ENCODE measurements at places on chromosomes 16 and 17. TPM values are rescaled to one million over a fixed set of nuclear protein-coding genes. Genes with fewer than 3 reads are reported as not detected.

KCNH6 gene
- 0.59 TPM for total RNA-seq

GNPTG gene
- total RNA-seq = 28.0 TPM

MT3 gene
- total RNA-seq = 0.41 TPM

KRT20 gene
- not detected for total RNA-seq

PDILT gene
- total RNA-seq = not detected

NPIPB13 gene
- 0.70 TPM for total RNA-seq

UMOD gene
- 3.1 TPM for total RNA-seq

RASL10B gene
- 3.1 TPM for total RNA-seq

TK1 gene
- 4.2 TPM for total RNA-seq

PGAP6 gene
- 56.9 TPM for total RNA-seq

ADAD2 gene
- total RNA-seq = 0.19 TPM

AIPL1 gene
- not detected for total RNA-seq

MYH11 gene
- total RNA-seq = 4.1 TPM

SCRN2 gene
- total RNA-seq = 12.6 TPM

GRCh38 chr17:48576479-48577309 lies 1.5 kb downstream of the HOXB4 start:
- no peak for DNase-seq

- peak; percentile 73 for DNase-seq
Measured at GRCh38 chr16:89697161-89697615, 4.3 kb downstream of the SPATA2L start.

DNA sequence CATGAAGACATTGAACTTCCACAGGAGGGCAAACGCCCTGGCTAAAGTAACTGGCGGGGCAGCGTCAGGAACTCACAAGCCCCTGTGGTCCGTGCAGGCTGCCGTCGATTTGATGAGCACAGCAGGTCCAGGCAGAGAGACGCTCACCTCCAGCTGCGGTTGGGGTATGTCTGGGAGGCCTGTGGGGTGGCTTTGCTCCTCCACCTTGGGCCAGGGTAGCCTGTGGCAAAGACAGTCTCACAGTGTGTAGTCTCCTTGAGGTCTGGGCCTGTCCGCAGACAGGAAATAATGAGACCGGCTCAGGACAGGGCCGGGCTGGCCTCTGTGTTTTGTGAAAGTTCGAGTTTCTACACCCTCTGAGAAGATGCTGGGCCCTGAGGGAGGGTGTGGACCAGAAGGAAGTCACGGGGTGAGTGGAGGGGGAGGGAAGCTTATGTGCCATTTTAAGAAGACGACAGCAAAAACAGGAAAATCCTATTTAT lies 103.3 kb downstream of the METRNL start:
- no peak for DNase-seq

- no peak for DNase-seq
Measured at GRCh38 chr17:21345236-21345635, 30.9 kb upstream of the KCNJ12 start.

GRCh38 chr17:37507111-37507510 lies 17.4 kb downstream of the DUSP14 start:
- no peak for DNase-seq

DNA sequence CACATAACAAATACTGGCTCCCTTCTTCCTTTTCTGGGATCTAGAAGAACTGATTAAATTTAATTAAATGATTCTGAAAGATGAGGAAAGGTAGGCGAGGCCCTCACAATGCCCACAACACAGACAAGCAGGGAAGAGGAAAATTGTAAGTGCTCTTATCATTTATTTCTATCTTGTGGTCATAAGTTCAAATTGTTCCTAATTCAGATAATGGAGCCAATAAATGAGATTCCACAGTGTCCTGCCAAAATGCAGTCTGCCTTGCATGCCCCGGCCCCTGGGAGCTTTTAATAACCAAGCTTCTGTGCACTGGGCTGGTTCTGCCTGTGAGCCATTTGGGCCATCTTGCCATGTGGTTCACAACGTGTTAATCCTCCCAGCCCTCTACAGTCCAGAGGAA lies 97.0 kb downstream of the CMC2 start:
- DNase-seq = no peak

- no peak for DNase-seq
Measured at GRCh38 chr17:13584701-13585080, 17.0 kb downstream of the HS3ST3A1 start.

- DNase-seq = no peak
Measured at GRCh38 chr17:73773702-73774101, 129.5 kb upstream of the SDK2 start.

DNA sequence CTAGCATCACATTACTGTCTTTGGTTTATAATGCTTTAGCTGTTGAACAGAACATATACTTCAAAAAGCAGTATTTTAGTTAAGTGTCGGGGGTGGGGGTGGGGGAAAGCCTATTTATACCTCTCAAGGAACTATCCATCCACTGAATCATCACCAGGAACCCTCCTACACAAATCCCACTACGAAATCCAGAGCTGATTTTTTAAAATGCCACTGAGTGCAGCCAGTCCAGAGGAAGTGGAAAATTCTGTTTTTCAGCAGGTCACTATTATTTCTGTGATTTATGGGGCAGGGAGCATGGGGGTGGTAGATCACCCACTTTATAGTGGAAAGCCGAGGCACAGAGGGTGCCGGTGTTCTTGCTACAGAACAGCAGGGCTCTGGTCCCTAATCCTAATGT lies 284.1 kb downstream of the SOX9 start:
- DNase-seq = no peak

- peak; percentile 48 for DNase-seq
Measured at GRCh38 chr17:17737961-17738894, 57.0 kb downstream of the RAI1 start.

DNA sequence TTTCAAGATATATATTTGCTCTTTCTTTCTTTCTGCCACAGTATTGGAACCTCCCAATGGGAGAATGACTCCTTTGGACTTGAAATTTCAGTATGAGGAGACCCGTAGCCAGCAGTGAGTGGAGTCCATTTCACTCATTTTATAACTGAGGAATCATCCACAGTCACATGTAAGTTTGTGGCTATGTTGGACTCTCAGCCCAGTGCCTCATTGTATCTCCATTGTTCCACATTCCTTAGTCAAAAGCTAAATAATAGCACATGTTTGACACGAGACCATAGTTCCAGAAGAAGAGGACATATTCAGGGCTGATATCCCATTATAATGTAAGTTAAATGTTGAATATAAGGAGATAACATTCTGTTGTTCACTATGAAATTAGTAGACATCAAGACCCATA lies 12.7 kb upstream of the SPAG9 start:
- DNase-seq = no peak

- DNase-seq = no peak
Measured at GRCh38 chr16:17193566-17194100, 277.1 kb downstream of the XYLT1 start.

GRCh38 chr17:4475001-4475400 lies 23.7 kb upstream of the SPNS2 start:
- no peak for DNase-seq

- no peak for DNase-seq
Measured at GRCh38 chr16:7333180-7333725, 608 bp downstream of the RBFOX1 start.

- DNase-seq = no peak
Measured at GRCh38 chr17:2230877-2231276, 72.7 kb downstream of the SMG6 start.

- no peak for DNase-seq
Measured at GRCh38 chr17:73281928-73282327, 20.2 kb upstream of the CPSF4L start.

DNA sequence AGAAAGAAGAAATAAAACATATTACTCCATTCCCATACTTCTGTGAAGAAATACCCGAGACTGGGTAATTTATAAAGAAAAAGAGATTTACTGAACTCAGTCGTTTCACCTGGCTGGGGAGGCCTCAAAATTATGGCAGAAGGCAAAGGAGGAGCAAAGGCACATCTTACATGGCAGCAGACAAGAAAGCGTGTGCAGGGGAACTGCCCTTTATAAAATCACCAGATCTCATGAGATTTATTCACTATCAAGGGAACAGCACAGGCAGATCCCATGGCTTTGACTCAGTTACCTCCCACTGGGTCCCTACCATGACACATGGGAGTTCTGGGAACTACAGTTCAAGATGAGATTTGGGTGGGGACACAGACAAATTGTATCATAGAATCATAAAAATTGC lies 365.4 kb downstream of the WWOX start:
- DNase-seq = no peak

DNA sequence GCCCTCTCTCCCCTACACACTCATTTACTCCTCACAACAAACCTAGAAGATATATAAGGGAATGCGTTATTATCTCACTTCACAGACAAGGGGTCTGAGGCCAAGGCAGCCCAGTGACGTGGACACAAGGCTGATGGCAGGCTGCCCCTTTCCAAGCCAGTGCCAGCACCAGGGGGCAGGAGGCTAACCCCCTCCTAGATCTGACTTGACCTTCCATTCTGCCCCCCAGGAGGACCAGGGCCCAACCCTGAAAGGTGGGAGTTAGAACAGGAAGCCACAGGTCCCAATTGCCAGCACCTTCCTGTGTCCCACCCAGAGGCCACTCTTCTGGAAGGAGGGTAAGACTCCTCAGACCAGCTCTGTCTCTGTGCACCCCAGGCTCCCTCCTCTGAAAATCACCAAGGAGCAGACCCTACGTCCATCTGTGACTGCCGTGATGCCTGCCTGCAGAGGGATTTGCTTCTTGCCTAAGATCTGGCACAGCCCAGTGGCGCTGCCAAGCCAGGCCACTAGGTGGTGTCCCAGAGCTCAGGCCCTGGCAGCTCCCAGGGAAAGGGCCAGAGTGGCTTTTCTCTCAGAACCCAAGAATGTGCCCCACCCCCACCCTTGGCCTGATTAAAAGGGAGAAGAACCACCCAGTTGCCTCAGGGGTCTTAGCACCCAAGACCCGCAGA lies 42.4 kb upstream of the MRPS23 start:
- peak; percentile 93 for DNase-seq

GRCh38 chr17:56230660-56231059 lies 77.4 kb downstream of the ANKFN1 start:
- DNase-seq = no peak

- DNase-seq = no peak
Measured at GRCh38 chr16:28873543-28874201, 4.6 kb upstream of the ATP2A1 start.

GRCh38 chr16:87930456-87930855 lies 5.9 kb downstream of the CA5A start:
- DNase-seq = no peak

GRCh38 chr16:2054543-2055245 lies 6.9 kb downstream of the TSC2 start:
- peak; percentile 90 for DNase-seq

DNA sequence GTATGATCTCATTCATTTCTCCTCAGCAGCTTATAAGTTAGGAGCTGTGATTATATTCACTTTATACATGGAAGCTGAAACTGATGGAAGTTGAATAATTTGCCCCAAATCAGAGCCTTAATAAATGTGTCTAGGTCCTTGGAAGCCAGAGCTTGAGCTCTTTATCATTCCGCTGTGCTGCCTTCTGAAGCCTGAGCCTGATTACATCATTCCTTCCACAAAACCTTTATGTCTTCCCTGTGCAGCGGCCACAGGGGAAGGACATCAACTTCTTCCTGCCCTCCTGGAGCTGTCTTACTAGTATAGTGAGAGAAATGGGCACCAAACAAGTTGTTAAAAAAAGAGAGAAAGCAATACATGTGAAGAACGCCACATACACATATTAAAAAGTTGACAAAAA lies 6.8 kb downstream of the TNRC6C start:
- DNase-seq = no peak

GRCh38 chr17:82031303-82031884 lies at the start of gene RAC3:
TSS of gene RAC3 (plus strand) at chr17:82031678. CDS start at chr17:82031762, 84 bp downstream.
- no peak for DNase-seq

DNA sequence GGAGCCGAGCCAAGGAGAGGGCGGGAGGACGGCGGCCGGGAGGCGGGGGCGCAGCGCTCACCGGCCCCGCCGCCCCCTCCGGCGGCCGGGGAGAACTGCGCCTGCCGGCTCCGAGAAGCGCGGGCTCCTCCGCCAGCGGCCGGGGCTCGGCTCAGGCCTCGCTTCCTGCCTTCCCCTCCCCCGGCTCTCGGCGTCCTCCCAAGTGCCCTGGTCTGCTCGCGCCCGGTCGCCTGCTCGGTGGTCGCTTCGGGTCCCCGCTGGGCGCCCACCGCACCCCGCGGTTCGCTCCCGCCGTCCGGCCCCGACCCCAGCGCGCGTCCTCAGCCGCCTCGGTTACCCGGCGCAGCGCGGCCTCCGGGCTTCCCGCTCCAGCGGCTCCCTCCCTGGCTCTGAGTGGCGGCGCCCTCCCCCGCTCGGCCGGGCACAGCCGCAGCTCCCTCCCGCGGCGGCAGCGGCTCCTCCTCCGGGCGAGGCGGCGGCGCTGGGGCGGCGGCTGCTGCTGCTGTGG lies 313 bp downstream of the UBTF start:
- peak; percentile 73 for DNase-seq

GRCh38 chr17:6853764-6854442 lies 22.4 kb upstream of the TEKT1 start:
- no peak for DNase-seq

DNA sequence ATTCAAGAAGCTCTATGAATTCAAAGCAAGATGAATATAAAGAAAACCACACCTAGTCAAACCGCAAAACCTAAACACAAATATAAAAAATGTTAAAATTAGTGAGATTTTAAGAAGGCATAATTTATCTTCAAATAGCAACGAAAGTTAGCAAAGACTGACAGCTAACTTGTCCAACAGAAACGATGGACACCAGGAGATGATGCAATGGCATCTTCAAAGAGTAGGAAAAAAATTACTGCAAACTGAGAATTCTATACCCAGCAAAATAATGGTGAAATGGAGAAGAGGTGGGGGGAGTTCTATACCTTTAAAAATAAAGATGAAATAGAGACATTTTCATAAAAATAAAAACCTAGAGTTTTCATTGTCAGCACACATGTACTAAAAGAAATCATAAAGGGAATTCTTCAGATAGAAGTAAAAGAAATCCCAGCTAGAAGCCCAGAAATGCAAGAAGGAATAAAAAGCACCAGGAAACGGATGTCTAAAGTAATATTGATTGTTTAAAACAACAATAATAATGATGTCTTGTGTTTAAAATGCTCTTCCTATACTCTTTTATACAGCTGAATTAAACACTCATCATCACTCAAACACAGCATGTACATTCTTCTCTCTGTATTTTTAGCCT lies 24.6 kb upstream of the TANC2 start:
- no peak for DNase-seq

DNA sequence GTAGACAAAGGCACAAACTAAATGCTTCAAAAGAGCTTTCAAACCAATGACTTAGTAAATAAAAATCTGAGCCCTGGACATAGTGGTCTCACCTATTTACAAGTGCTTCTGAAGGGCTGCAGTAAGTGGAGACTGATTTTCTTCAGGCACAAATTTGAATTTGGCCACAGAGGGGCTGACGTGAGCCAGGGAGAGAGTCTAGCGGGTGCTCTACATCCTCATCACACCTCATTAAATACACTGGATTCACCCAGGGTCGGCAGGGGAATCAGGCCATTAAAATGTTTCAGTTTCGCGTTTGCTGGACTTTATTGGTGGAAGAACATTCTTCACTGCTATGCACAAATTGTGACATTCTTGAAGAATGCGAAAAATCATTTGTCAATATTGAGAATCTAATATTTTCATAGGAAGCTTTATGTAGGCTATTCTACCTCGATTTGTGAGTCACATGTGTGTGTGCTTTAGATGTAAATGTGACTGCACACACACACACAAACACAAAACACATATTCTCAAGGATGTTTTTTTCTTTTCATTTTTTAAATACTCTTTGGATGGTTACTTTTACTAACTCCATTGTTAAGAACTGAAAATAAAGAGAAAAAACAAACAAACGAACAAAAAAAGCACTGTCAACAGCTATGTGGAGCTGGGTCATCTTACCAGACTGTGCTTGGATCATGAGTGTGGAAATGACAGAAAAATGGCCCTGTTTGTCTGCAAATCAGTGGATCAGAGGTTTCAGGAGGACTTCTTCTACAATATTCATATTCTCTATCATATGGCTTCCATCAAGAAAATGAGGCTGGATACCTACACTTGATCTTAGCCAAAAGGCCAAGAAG lies 58.9 kb downstream of the CDH11 start:
- DNase-seq = no peak

All from pancreas (tissue), 10 donors.